SIG-M5 (cell line): ENCODE measurements at places on chromosomes 3 and 15.

GRCh38 chr3:29242296-29242695 lies 38.6 kb upstream of the RBMS3 start:
- DNase-seq, result no peak

DNA sequence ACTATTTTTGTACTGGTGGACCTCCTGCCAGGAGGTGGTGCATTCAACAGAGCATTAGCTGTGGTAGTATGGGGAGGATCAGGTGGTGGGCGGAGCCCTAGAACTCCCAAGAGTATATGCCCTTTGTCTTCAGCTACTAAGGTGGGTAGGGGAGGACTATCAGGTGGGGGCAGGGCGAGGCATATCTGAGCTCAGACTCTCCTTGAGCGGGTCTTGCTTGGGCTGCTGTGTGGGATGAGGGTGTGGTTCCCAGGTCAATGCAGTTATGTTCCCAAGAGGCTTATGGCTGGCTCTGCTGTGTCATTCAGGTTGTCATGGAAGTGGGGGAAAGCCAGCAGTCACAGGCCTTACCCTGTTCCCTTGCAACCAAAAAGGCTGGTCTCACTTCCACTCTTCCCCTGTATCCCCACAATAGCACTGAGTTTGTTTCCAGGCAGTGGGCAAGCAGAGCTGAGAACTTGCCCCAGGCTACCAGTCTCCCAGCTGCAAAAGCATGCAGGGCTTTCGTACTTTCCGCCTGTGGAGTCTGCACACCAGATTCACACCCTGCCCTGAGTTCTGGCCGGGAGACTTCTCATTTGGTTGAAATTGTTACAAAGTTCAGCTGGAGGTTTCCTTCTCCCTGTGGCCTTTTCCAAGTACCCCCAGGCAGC lies 93.7 kb upstream of the DPPA4 start:
- no peak for DNase-seq

GRCh38 chr15:59779110-59779509 lies 90.0 kb upstream of the BNIP2 start:
- DNase-seq, result no peak

- no peak for DNase-seq
Measured at GRCh38 chr3:42489937-42490227, 12.6 kb upstream of the VIPR1 start.

- DNase-seq, result no peak
Measured at GRCh38 chr15:60540002-60540651, 61.2 kb upstream of the ICE2 start.

GRCh38 chr3:73203101-73203500 lies 141.6 kb downstream of the EBLN2 start:
- no peak for DNase-seq

DNA sequence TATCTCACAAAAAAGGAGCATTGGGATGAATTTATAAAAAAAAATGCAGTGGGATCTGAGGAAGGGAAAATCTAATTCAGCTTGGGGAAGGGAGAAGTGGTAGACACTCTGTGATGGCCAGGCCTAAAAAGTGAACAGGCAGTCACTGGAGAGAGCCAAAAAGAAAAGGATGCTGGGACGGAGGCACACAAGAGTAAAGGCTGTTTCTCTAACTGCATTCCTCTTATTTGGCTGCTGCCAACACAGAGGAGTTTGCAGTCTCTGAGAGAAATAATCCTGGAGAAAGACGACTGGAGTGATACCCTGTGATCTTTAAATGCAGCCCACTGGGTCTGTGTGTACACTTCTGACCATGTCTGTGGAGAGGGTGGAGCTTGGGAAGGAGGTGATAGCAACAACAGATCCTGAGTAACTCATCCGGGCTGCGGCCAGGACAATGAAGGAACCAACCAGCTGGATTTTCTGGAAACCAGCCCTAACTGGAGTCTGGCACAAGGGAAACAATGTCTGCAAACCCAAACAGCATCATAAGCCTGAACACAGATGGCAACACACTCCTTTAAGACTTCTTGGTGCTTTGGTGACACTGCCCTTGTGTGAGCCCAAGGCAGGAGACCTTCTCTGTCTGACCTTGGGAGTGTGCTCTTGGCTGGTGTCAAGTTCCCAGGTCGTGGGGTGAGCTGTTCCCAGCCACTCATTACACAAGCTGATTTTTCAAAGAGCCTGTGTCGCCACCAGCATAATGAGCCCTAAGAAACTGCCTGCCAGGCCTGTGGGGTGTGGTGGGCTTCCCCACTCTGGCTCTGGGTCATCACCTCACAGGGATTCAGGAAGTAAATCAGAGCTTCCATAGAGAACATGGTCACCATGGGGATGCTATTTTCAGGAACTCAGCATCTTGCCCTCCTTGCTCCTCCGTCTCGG lies 8.0 kb downstream of the FYCO1 start:
- DNase-seq, result no peak

- DNase-seq, result no peak
Measured at GRCh38 chr3:50415816-50416215, 56.5 kb upstream of the TMEM115 start.
